ENCODE measurements at places on chromosomes 7 and 10. TPM values are rescaled to one million over a fixed set of nuclear protein-coding genes. Genes with fewer than 3 reads are reported as not detected.

DNA sequence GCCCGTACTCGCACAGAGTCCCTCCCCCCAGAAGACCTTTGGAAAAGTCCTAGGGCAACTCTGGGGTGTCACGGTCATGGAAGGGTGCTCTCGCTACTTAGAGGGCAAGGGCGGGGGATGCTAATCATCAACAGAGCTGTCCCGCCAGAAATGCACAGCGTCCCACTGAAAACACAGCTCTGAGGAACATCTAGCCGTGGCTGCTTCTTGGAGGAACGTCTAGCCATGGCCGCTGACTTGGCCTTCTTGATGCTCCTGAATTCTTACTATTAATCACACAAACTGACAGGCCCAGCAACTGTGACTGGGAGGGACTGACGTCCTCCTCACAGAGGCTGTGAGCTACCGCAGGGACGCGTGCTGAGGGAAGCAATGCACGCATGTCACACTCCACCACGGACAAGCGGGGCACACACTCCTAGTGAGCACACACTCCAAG lies 1.7 kb downstream of the TUBGCP2 start:
- H3K36me3 ChIP-seq, result peaks cover 36% of the 10 kb centered on the region
- no peaks in the 10 kb centered on the region for H3K27me3 ChIP-seq
- peaks cover 15% of the 10 kb centered on the region for H3K4me1 ChIP-seq
- no peak overlapping the region for H3K4me3 ChIP-seq
- no peak overlapping the region for H3K27ac ChIP-seq
- DNase-seq, result no peak

NYAP1 gene
- 0.15 TPM for total RNA-seq

SLC26A4 gene
- not detected for total RNA-seq

CFAP70 gene
- 0.13 TPM for total RNA-seq

COL28A1 gene
- total RNA-seq, result 0.07 TPM

DNA sequence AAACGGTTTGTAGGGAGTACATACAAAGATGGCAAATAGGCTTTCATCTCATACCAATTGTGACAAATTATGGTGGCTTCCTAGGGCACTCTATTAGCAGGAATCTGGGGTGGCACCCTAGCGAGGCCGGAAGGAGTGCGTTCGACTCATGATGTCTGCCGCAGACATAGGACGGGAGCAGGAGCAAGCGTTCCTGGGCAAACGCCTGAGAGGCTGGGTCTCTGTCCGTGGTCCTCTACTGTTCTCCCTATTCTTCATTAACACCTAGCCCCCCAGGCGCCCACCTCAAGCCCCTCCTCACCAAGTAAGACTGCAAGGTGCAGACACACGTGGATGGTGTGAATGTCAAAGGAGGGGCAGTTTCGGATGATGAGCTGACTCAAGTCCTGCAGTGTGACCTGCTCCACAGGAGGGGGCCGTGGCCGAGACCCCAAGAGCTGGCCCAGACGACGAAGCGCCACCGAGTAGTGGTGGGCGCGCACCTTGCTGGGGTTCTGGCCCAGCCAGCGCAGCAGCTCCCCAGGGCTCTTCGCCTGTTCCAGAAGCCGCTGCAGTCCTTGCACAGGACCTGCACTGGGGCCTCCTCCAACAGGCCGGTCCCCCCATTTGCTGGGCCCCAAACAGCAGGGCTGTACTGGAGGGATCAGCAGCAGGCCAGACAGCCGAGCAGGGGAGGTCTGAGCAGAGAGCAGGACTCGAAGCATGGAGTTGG lies 1.3 kb downstream of the FASTK start:
- no peak for DNase-seq
- peaks cover 33% of the 10 kb centered on the region for H3K4me1 ChIP-seq
- peaks cover 7% of the 10 kb centered on the region for H3K36me3 ChIP-seq
- H3K4me3 ChIP-seq, result peak overlapping the region; percentile 85
- peak overlapping the region; percentile 85 for H3K27ac ChIP-seq
- no peaks in the 10 kb centered on the region for H3K27me3 ChIP-seq

DNA sequence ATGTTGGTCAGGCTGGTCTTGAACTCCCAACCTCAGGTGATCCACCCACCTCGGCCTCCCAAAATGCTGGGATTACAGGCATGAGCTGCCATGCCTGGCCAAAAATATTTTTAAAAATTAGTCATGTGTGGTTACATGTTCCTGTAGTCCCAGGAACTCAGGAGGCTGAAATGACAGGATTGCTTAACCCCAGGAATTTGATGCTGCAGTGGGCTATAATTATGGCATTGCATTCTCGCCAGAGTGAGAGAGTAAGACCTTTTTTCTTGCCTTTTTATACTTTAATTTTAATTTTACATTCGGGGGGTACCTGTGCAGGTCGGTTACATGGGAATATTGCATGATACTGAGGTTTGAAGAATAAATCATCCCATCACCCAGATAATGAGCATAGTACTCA lies 86.6 kb upstream of the ZNF92 start:
- H3K27me3 ChIP-seq, result no peaks in the 10 kb centered on the region
- no peak for DNase-seq
- 0 out of 2 replicates have a peak, but pooled peaks cover 8% of the 10 kb centered on the region for H3K4me1 ChIP-seq
- no peak overlapping the region for H3K4me3 ChIP-seq
- H3K36me3 ChIP-seq, result no peaks in the 10 kb centered on the region
- no peak overlapping the region for H3K27ac ChIP-seq

- no peak overlapping the region for H3K4me3 ChIP-seq
- no peaks in the 10 kb centered on the region for H3K36me3 ChIP-seq
- no peak for DNase-seq
- H3K27ac ChIP-seq, result no peak overlapping the region
Observed at GRCh38 chr10:78866731-78867554, 201.8 kb upstream of the ZMIZ1 start.

LRRD1 gene
- total RNA-seq, result not detected

DNA sequence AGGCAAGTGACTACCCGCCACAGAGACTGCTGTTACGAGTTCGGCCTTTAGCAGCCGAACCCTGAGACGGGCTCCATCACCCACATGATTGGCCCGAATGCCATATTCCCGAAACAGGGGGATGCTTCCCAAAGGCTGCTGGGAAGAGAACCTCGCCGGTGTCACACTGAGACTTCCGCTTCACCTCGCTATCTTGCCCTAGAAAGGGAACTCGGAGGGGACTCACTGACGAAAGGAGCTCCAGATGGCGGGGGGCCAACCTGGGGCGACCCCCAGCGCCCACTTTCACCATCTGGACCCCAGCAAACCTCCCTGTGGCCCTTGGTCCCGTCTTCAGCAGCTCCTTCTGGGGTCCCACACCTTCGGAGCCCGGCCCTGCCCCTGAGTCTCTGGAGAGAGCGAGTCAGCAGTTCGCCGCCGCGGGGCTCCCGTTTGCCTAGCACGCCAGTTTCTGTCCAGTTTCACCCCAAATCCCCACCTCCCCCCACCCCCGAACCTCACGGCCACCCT lies 529 bp downstream of the HPS1 start:
- peaks cover 3% of the 10 kb centered on the region for H3K36me3 ChIP-seq
- peak overlapping the region; percentile 86 for H3K4me3 ChIP-seq
- peak overlapping the region; percentile 72 for H3K27ac ChIP-seq
- no peak for DNase-seq

DNA sequence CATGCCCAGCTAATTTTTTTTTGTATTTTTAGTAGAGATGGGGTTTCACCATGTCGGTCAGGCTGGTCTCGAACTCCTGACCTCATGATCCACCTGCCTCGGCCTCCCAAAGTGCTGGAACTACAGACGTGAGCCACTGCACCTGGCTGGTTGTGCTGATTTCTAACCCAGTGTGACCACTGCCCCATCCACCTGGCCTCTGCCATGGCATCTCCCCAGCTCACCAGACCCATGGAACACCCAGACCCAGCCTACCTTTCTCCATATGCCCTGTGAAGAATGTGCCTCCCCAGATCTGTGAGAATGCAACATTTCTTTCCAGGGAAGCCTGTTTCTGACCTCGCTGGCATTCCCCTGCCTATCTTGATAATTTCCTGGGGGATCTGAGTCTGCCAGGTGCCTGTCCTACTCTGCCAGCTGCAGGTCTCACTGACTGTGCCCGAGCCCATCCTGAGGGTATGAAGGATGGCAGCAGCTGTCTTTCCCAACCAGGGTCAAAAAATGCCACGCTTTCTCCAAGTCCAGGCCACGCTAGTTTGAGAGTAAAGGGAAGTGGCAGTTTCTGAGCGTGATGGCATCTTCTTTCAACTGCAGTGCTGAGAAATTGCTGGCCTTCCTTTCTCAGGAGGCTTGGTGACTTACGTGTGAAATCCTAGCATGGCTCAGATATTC lies 324.4 kb upstream of the ZNF32 start:
- no peak overlapping the region for H3K27ac ChIP-seq
- H3K36me3 ChIP-seq, result no peaks in the 10 kb centered on the region
- H3K4me3 ChIP-seq, result no peak overlapping the region
- H3K27me3 ChIP-seq, result peaks cover 2% of the 10 kb centered on the region

TMEM130 gene
- total RNA-seq, result not detected

DNA sequence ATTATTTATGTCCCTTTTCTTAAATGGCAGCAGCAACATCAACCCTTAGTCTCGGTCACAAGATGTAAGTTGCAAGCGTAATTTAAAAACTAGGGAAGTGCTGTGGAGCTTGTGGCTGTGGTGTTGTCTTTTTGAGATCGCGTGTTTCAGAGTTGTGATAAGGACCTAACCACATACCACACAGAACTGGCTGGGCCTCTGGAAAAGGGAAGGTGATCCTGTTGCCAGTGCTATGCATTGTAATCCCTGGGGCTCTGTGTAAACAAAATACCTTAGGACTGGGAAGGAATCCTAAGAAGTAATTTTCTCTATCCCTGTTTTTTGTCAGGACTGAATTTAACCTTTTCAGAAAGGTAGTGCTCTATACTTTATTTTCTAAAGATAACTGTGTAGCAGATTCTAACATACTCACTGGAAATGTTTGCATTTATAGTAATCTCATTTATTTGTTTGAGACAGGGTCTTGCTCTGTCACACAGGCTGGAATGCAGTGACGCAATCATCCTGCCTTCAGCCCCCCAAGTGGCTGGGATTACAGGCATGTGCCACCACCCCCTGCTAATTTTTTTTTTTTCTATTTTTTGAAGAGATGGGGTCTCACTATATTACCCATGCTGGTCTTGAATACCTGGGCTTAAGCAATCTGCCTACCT lies 60.4 kb downstream of the INPP5F start:
- peaks cover 4% of the 10 kb centered on the region for H3K36me3 ChIP-seq
- peaks cover 41% of the 10 kb centered on the region for H3K4me1 ChIP-seq
- H3K27ac ChIP-seq, result peak overlapping the region; percentile 59
- peak; percentile 87 for DNase-seq

- peak; percentile 97 for DNase-seq
- H3K4me3 ChIP-seq, result no peak overlapping the region
- H3K36me3 ChIP-seq, result no peaks in the 10 kb centered on the region
- H3K27ac ChIP-seq, result peak overlapping the region; percentile 82
Observed at GRCh38 chr10:104288355-104288754, 19.4 kb downstream of the GSTO2 start.

DNA sequence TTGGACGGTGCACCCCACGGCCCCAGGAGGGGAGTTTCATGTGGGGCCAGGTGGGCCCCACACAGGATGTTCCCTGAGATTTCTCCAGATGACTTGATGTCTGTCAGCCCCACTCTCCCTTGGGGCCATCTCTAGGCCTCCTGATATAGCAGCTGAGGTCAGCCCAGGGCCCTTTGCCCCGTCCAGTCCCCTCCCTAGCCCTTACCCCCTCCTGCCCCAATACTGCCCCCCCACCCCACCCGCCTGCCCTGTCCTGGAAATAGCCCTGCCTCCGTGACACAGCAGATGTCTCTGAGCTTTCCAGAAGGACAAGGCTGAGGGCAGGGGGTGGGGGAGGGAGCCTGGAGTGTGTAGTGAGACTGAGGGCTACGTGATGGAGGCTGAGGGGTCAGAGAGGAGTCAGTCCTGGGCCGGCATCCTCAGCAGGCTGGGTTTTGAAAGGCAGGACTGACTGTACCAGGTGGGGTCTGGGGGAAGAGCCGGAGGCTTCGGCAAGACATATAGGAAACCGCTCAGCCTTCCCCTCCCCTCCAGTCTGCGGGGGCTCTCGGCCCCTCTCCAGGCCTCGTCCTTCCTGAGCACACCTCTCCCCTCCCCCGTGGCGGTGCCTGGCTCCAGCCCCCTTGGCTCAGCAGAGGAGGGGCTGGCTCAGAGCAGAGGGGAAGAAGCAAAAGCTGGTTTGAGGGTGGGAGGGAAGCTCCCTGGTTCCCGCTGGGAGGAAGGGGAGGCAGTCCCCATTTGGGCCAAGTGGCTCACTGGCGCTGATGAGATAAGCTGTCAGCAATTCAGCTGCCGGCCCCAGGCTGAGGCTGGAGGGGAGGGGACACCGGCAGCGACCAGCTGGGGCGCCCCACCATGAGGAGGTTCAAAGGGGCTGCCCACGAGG lies 2.0 kb downstream of the FLNC start:
- no peak for DNase-seq
- no peak overlapping the region for H3K27ac ChIP-seq
- peaks cover 33% of the 10 kb centered on the region for H3K4me1 ChIP-seq

PLAC9 gene
- not detected for total RNA-seq

GRCh38 chr7:86664486-86664885 lies 20.8 kb downstream of the GRM3 start:
- H3K4me1 ChIP-seq, result no peaks in the 10 kb centered on the region
- DNase-seq, result no peak
- no peak overlapping the region for H3K4me3 ChIP-seq
- no peaks in the 10 kb centered on the region for H3K27me3 ChIP-seq
- H3K27ac ChIP-seq, result no peak overlapping the region

EPHA1 gene
- 17.1 TPM for total RNA-seq

PRKAR2B gene
- not detected for total RNA-seq

ADAM22 gene
- 6.7 TPM for total RNA-seq

POLD2 gene
- total RNA-seq, result 87.6 TPM

DNA sequence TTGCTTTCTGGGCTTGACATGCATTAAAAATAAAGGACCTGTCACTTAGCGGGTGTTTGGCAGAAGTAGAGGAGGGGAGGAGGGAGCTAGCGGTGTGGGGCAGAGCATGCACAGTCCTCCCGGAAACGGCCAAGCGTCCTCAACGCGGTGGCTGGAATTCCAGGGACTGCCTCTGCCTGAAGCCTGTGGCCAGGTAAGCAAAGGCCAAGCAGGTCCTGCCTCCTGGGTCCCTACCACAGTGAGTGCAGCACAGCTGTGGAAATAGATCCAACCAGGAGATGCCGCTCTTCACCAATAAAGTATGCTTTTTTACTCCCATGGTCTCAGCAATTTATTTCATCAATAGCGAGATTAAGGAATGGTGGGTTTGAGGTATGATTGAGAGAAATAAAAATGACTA lies 323.4 kb downstream of the WDR37 start:
- H3K27me3 ChIP-seq, result peaks cover 50% of the 10 kb centered on the region
- H3K4me3 ChIP-seq, result no peak overlapping the region
- H3K27ac ChIP-seq, result no peak overlapping the region

- H3K36me3 ChIP-seq, result no peaks in the 10 kb centered on the region
- no peak overlapping the region for H3K4me3 ChIP-seq
- no peaks in the 10 kb centered on the region for H3K27me3 ChIP-seq
- peaks cover 33% of the 10 kb centered on the region for H3K4me1 ChIP-seq
- DNase-seq, result no peak
- H3K27ac ChIP-seq, result no peak overlapping the region
Observed at GRCh38 chr10:75127471-75127870, 16.0 kb downstream of the SAMD8 start.

ZNF716 gene
- not detected for total RNA-seq

- no peak for DNase-seq
- peaks cover 54% of the 10 kb centered on the region for H3K4me1 ChIP-seq
- H3K27me3 ChIP-seq, result no peaks in the 10 kb centered on the region
- H3K4me3 ChIP-seq, result peak overlapping the region; percentile 77
Observed at GRCh38 chr7:150323682-150324372, 482 bp upstream of the ACTR3C start.

ITGA8 gene
- total RNA-seq, result not detected

GRCh38 chr10:88439932-88440331 lies 143.2 kb downstream of the RNLS start:
- no peaks in the 10 kb centered on the region for H3K27me3 ChIP-seq
- no peak for DNase-seq
- H3K36me3 ChIP-seq, result no peaks in the 10 kb centered on the region
